ENCODE measurements at places on chromosomes 12 and 14.
A peak's percentile ranks its signal among the peaks of the same experiment; 100 is the strongest.

- DNase-seq = no peak
These were observed 73.3 kb downstream of the NCOR2 start for GRCh38 chr12:124493809-124494750.

GRCh38 chr12:124524231-124524925, 43.0 kb downstream of the NCOR2 start:
- DNase-seq = peak; percentile 82

GRCh38 chr14:21913759-21914158, 240.1 kb upstream of the OR4E1 start:
- peak; percentile 63 for DNase-seq

DNA sequence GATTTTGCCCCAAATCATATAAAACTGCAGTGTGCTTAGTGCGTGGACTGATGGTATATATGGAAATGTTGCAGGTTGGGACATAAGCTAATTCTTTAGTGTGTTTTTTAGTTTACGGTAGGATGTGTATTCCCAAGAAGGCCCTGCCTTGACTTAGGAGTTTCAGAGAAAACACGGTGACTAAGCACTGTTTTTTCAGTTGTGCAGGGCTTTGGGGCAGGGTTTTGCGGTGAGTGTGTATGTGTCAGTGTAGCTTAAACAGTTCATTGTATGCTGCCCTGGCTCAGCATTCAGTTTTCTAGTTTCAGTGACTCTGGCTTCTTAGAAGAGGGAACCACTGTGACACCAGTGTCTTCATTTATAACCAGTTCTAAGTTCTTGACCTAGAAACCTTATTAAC, 101.2 kb downstream of the AKAP6 start:
- peak; percentile 52 for DNase-seq

DNA sequence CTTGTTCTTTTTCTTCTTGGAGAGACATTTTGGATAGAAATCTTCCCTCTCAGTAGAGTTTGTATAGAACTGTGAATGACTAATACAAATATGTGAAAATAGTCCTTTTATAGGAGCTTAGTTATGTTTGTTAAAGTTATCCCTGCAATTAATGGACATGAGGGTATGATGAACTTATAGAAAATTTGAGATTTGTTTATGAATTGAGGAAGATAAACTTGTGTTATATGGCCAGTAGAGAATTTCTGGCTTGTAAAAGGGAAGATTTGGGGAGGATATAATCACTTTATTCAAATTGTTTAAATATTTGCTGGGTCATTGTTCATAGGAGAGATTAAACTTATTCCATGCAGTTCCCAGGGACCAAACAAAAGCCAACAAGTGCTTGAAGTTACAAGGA, 119.6 kb downstream of the DAAM1 start:
- no peak for DNase-seq

- DNase-seq = no peak
These were observed 22.3 kb downstream of the LGR5 start for GRCh38 chr12:71461787-71462328.

GRCh38 chr14:92924247-92924646, 1.3 kb downstream of the CHGA start:
- DNase-seq = no peak

All from fibroblast of the aortic adventitia (primary cell).